ENCODE measurements at places on chromosomes 3 and 15.

GRCh38 chr3:55158345-55158744, 230.5 kb upstream of the LRTM1 start:
- no peak for DNase-seq

DNA sequence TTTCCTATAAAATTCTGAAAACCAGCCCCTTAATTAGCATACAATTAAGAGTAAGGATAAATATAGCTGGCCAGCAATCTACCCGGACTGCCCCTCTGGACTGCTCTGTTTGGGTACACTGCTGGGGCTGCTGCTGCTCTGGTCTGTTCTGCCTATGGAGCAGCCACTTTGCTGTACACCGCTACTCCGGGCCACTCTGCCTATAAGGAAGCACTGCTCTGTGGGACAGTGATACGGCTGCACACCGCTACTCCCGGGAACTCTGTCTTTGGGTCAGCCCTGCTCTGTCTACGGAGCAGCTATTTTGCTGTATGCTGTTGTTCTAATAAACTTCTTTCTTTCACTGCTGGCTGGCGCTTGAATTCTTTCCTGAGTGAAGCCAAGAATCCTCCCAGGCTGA, 316.5 kb upstream of the PLSCR5 start:
- DNase-seq = no peak

- DNase-seq = peak; percentile 44
Observed at GRCh38 chr3:71583566-71584393, at the start of gene FOXP1. FOXP1 (minus strand) TSS chr3:71583728; CDS start chr3:71198381, 385,347 bp downstream.

DNA sequence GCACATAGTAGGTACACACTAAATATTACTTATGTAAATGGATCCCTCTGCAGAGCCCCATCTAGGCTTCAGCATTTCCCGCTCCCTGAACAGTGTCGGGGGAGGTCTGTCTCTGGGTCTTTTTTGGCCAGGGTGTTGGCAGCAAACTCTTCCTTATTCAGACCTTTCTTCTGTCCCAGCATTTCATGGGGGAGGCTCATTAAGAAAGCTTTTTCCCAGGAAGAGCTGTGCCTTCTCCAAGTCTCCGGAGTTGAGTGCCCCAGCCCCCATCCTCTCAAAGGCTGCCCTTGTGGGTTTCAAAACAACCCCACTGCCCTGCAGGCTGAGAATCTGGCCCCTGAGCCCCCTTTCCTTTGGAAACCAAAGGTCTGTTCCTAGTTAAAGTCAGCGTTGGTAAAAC, 25.1 kb downstream of the SLC6A11 start:
- no peak for DNase-seq

DNA sequence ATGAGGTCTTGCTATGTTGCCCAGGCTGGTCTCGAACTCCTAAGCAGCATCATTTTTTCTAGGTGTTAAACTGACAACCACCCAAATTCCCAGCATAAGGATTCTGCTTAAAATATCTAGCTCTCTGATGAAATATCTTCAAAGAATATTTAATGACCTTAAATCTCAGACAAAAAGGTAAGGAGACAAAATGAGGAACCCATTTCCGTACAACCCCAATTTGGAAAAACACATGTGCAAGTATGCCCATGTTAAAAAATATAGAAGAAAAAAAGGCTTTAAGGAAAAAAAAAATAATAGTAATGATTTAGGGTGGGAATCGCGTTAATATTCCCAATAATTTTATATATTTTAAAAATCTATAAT, 1.4 kb upstream of the SACM1L start:
- no peak for DNase-seq

- no peak for DNase-seq
Observed at GRCh38 chr15:65183865-65184159, 1.3 kb downstream of the CLPX start.

DNA sequence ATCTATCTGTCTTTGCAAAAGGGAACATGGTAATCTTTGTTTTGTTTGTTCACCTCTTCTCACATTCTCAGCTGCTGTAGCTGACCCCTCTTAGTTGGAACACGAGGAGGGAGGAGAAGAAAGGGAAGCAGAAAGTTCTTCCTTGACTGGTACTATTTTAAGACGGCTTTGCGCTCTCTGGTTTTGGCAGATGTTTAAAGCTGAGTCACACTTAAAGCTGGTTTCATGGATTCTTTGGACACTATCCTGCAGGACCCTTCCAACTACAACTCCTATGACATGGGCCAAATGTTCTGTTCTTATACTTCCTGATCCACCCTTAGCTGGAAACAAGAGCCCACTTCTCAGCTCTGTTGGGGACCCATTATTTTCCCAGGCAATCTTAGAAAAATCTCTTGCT, 40.6 kb upstream of the FXR1 start:
- DNase-seq = no peak

- no peak for DNase-seq
Observed at GRCh38 chr15:52546031-52546751, 17.5 kb upstream of the MYO5A start.

DNA sequence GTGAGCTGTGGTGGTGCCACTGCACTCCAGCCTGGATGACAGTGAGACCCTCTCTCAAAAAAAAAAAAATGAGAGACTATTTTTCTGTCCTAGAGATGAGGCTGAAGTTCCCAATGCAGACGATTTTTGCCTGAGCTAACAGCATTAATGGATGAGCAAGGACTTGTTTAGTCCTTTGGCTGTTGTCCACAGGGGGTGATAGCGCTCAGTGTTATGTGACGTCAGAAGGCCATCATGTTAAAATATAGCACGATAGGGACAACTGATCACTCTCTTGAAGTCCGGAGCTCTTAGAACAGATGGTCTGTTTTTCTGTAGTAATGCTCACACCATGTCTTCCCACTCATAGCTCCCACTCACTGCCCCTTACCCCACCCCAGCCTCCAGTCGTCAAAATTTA, 6.8 kb downstream of the TRNT1 start:
- no peak for DNase-seq

Measured in stimulated activated CD4-positive, alpha-beta T cell treated with anti-CD3 and anti-CD28 coated beads, Interleukin-12 subunit alpha, Interleukin-12 subunit beta, amount 100 ng/mL, for 24 hours (primary cell).